ENCODE measurements at places on chromosomes 12 and 14. TPM values are rescaled to one million over a fixed set of nuclear protein-coding genes. Genes with fewer than 3 reads are reported as not detected.

KCNC2 gene
- total RNA-seq: 3.9 TPM

GZMB gene
- 0.41 TPM for total RNA-seq

PYGL gene
- 16.9 TPM for total RNA-seq

MFAP5 gene
- total RNA-seq: 100 TPM

C12orf42 gene
- 0.72 TPM for total RNA-seq

GSG1 gene
- total RNA-seq: 1.4 TPM

PIANP gene
- 1.6 TPM for total RNA-seq

PLBD1 gene
- 16.9 TPM for total RNA-seq

TMEM132D gene
- total RNA-seq: 1.1 TPM

UBE2N gene
- total RNA-seq: 31.2 TPM

ART4 gene
- 0.10 TPM for total RNA-seq

KRT4 gene
- total RNA-seq: 420 TPM

NOVA1 gene
- 15.5 TPM for total RNA-seq

PTCSC3 gene
- not detected for total RNA-seq

HOXC9 gene
- total RNA-seq: not detected

KLRD1 gene
- 0.31 TPM for total RNA-seq

TAS2R42 gene
- total RNA-seq: not detected

SYCP3 gene
- total RNA-seq: not detected

KRT72 gene
- 0.21 TPM for total RNA-seq

SLC2A14 gene
- not detected for total RNA-seq

NGDN gene
- 31.6 TPM for total RNA-seq

OAS1 gene
- 7.8 TPM for total RNA-seq

TEX22 gene
- not detected for total RNA-seq

NPFF gene
- total RNA-seq: not detected

HCAR3 gene
- total RNA-seq: 2.6 TPM

CEBPE gene
- not detected for total RNA-seq

RNU4-1 gene
- under 0.01 TPM for total RNA-seq

PTPN11 gene
- total RNA-seq: 93.4 TPM
